Lung (tissue), 17 donors: ENCODE measurements at places on chromosomes 6 and 20.

GRCh38 chr6:38012573-38012972, 193.0 kb downstream of the ZFAND3 start:
- peak; percentile 57 for DNase-seq

DNA sequence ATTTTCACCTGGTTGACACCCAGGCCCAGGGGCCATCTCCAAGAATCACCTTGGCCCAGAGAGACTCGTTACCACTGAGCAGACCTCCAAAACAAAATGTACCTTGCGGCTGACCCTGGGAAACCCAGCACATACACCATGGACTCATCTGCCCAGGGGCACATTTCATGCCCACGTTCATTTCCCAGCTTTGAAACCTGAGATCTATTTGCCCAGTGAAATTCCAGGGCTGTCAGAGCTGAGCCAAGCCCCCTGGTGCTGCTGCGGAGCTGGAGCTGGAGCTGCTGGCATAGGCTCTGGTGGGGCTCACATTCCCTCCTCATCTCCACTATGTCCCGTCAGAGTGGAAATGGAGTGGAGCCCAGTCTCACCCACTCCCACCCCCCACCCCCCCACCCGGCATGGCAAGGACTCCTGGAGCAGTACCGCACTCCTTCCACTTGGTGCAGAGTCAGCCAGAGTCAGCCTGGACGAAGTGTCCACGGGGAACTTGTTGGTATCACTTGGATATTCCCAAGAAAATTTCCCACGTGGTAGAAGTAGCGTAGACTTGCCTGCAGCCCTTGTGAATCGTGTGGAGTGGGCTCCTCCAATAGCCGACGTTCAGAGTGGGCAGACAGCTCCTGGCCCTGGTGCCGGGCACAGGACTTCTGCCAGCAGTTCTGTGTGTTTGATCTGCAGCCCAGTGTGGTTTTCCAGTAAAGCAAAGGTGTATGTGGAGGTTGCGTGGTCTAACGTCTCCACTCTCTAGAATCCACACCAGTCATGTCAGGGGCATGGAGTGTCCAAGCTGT, 18.1 kb upstream of the OSER1 start:
- DNase-seq, result peak; percentile 26

- DNase-seq, result no peak
These were observed 46.2 kb downstream of the NT5E start for GRCh38 chr6:85496009-85496579.

- DNase-seq, result no peak
These were observed 42.5 kb upstream of the ARMC2 start for GRCh38 chr6:108805611-108806167.

DNA sequence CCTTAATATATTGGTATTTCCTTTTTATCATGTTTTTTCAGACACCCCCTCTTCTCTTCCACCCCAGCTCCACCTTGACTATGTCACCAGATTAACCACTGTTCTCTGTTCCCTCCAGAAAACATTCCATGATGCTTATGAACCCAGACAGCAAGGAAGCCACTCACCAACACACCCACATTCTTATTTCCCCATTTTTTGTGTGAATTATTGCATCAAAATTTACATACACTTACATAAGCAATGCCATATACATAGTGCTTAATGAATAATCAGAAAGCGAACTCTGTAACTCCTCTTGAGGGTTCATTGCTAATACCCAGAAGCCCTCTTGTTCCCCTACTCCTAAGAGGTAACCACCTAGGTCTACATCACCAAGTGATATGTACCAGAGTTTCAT, 182.3 kb upstream of the CDYL start:
- DNase-seq, result no peak
